Stimulated activated CD4-positive, alpha-beta T cell treated with anti-CD3 and anti-CD28 coated beads, Interleukin-1b, Interleukin-23, amount 100 ng/mL, for 4 hours (primary cell): ENCODE measurements at places on chromosomes 1 and 21.
A peak's percentile ranks its signal among the peaks of the same experiment; 100 is the strongest.

- DNase-seq, result no peak
Measured at GRCh38 chr1:221190249-221190648, 311.0 kb downstream of the HLX start.

DNA sequence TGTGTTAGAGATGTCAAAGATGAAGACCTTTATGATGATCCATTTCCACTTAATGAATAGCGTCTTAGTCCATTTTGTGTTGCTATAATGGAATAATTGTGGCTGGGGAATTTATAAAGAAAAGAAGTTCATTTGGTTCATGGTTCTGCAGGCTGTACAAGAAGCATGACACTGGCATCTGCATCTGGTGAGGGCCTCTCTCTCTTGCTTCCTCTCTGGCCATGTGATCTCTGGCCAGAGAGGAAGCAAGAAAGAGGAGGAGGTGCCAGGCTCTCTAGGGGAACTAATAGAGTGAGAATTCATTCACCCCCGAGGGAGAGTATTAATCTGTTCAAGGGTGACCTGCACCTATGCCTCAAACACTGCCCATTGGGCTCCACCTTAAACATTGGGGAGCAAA lies 242.8 kb downstream of the DISC1 start:
- no peak for DNase-seq

- DNase-seq, result no peak
Measured at GRCh38 chr1:205270764-205271163, 43.0 kb downstream of the TMCC2 start.

- no peak for DNase-seq
Measured at GRCh38 chr1:43711049-43711448, 3.7 kb downstream of the ST3GAL3 start.

- no peak for DNase-seq
Measured at GRCh38 chr1:93597709-93598108, 83.9 kb downstream of the BCAR3 start.

- no peak for DNase-seq
Measured at GRCh38 chr1:243855616-243856318, 5.7 kb upstream of the AKT3 start.

DNA sequence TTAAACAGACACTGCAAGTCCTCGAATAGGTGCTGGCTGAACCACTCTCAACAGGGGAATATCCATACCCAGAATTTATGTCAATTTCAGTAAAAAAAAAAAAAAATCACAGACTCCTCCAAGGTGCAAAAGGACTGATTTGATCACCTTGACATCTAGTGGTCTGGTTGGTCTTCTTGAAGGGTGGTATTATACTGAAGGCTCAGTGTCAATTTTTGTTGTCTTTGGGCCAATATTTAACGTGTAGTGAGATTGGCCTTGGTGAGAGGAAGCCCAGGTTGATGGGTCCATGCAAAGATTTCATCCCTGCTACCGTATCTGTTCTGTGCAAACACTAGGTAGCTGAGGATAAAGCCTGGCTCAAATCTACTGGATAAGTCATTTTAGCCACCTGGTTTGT lies 4.0 kb upstream of the GBP5 start:
- no peak for DNase-seq

- peak; percentile 15 for DNase-seq
Measured at GRCh38 chr1:35442734-35443133, 114.5 kb downstream of the KIAA0319L start.

- no peak for DNase-seq
Measured at GRCh38 chr1:175725684-175726083, 17.7 kb downstream of the TNR start.

- no peak for DNase-seq
Measured at GRCh38 chr1:181073638-181074037, 14.9 kb upstream of the IER5 start.

- DNase-seq, result no peak
Measured at GRCh38 chr21:40015818-40016217, 148.6 kb downstream of the PCP4 start.

DNA sequence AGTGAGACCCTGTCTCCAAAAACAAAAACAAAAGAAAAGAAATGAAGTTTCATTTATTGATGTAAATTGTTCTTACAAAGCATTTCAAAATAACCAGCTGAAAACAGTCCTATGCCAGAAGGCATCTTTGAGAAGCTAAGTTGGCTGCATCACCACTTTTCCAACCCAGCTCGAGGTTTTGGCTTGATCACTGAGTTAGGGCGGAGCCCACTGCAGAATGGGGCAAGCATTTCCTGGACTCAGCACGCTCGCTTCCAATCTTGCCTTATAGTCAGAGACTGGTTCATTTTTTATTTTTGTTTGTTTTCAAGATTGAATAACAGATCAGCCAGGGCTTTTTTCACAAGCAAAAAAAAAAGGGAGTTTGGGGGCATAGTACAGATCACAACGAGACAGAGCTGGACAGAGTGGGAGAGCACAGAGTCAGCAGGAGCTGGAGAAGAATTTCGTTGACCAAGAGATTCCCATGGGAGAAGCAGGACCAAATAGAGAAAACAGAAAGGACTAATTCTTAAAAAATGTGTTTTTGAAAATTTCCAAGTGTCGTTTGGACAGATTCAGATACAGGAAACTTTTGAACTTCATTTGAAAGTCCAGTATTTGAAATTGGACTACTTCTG lies 23.5 kb upstream of the COL6A1 start:
- DNase-seq, result no peak

GRCh38 chr1:216700779-216701178 lies 22.4 kb downstream of the ESRRG start:
- no peak for DNase-seq

GRCh38 chr1:29508458-29509107 lies 272.3 kb downstream of the PTPRU start:
- no peak for DNase-seq

DNA sequence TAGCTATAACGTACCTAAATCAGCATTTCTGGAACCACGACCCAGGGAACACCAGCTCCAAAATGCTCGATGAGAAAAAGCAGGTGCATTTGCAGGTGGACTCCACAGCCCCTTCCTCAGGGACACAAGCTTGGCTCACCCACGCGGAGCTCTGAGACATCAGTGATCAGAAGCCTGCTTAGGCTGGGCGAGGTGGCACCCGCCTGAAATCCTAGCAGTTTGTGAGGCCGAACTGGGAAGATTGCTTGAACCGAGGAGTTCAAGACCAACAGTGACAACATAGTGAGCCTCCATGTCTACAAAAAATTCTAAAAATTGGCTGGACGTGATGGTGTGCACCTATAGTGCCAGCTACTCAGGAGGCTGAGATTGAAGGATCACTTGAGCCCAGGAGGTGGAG lies 2.5 kb upstream of the TSPEAR start:
- no peak for DNase-seq

DNA sequence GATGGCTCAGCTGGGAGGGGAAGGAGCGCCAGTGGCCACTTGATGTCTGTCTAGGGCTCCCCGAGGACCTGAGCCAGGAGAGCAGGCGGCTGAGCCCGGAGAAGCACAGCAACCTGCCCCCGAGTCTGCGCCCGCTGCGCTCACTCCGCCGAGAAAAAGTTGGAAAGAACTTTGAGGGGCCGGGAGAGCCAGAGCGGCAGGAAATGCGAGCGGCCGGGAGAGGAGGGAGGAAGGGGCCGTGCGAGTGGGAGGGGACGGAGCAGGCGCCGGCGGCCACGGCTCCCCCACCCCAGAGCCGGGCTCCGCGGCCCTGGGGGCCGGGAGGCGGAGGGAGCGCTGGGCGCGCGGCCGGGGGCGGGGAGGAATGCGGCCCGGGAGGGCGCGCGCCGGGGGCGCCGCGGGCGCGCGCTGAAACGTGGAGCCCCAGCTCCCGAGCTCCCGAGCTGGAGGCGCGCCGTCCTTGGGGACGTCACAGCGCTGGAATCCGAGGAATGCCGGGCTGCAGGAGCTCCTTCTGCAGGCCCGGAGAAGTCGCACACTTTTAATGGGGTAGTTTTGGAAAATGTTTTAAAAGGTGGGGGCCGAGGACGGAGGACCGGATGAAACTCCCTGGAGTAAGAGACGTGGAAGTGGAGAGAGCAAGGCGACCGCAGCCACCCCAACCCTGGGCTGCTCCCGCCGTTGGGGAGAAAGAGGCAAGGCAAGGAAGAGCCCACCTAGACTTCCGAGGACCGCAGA lies at the start of gene PTPN14:
Gene PTPN14 (minus strand): TSS at position 167 of the 738 bp plus-strand sequence. CDS start 86,799 bp downstream, outside the sequence.
- DNase-seq, result no peak

DNA sequence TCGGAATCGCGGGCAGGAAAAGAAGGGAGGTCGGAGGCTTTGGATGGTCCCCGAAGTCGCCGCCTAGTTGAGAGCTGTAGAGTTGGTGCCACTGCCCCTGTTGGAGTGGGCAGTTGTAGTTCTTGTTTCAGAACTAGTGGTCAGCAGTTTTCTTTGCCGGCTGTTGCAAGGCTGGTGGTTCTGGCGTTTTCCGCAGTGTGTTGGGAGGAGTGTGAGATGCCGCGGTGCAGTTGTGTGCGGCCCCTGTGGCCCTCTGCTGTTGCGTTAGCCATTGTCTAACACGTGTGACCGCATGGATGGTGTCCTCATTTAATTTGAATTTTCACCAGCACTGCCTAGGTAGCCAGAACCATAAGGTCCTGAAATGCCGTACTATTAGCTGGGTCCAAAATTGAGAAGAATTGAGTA lies 1.4 kb downstream of the ARF1 start:
- no peak for DNase-seq

GRCh38 chr21:46189213-46189958 lies 5.1 kb upstream of the SPATC1L start:
- no peak for DNase-seq

DNA sequence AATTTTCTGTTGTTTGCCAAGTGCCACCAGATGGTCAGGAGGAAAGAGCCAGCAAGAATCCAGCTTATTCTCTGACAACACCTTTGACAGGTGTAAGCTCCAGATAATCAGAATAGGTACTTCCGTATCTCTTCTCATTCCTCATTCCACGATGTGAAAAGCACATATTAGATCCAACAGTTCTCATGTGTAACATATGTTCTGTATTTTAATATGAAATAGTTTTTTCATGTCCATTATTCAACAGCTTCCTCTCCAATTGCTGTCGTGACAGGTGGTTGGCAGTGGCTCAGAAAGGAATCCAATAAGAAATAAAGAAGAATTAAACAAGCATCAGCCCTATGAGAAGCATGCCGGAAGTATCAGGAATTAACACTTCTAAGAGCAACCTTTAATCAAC lies 1624.7 kb downstream of the MRPL39 start:
- no peak for DNase-seq

- peak; percentile 64 for DNase-seq
Measured at GRCh38 chr1:63593303-63593885, at the start of gene PGM1. Gene PGM1, plus strand, starts transcription at chr1:63593411. Its CDS starts 78 bp downstream, at chr1:63593489.

- no peak for DNase-seq
Measured at GRCh38 chr1:7298749-7299151, 472.3 kb upstream of the VAMP3 start.

- DNase-seq, result no peak
Measured at GRCh38 chr1:26234644-26235370, 807 bp downstream of the CEP85 start.

DNA sequence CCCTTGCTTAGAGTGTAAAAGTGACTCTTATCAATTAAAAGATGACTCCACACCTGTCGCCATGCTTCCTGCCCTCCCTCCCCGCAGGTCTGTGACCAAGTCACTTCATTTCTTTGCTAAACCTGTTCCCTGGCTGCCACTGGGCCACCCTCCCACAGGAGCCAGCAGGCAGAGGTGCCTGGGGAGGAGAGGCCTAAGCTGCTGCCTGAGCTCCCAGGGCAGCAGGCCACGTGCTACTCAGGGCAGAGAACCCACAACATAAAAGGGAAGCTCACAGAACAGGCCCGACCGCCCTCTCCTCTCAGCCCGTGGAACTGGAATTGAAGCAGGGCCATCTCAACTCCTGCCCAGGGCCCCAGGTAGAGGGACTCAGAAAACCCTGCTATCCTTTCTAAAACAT lies 4.9 kb downstream of the C1orf198 start:
- no peak for DNase-seq

GRCh38 chr1:207903053-207903452 lies 7.9 kb downstream of the CD34 start:
- DNase-seq, result no peak

DNA sequence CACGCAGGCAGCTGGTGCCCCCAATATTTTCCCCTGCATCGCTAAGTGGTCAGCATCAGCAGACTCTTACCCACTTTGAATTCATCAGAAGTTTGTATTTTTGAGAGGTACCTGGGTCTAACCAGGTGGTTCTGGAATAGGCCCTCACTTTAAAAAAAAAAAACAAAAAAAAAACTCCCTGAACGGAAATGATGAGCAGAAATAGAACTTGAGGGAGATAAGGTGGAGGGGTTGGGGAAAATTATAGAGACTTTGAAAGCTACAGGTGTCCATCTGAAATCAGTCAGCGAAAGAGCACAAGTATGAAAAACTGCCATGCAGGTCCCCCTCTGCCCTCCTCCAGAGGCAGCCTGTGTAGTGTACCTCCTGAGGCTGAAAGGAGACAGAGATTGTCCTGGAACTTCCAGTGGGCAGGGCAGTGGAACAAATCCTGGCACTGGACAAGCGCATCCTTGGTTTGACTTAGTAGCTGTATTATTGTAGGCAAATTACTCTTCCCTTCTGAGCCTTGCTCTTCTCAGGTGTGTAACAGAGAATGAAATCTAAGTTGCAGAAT lies 1.2 kb downstream of the SLAMF7 start:
- no peak for DNase-seq

- no peak for DNase-seq
Measured at GRCh38 chr1:201602413-201603265, 63.7 kb downstream of the NAV1 start.

DNA sequence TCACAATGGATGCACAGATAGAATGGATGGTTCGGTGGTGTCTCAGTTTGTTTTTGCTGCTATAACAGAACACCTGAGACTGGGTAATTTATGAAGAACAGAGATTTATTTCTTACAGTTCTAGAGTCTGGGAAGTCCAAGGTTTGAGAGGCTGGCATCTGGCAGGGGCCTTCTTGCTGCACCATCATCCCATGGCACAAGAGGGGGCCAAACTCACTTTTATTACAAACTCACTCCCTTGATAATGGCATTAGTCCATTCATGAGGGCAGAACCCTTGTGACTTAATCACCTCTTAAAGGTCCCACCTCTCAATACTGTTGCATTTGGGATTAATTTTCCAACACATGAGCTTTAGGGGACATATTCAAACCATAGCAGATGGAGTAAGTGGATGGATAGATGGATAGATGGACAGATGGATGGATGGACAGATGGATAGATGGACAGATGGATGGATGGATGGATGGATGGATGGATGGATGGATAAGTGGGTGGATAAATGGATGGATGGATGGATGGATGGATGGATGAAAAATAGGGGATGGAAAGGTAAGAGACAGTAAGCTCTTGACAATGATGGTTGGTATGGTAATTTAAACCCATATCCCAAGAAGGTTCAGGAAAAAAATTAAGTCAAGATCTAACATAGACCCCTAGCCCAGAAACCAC lies 16.5 kb downstream of the CAMK2N1 start:
- DNase-seq, result no peak

DNA sequence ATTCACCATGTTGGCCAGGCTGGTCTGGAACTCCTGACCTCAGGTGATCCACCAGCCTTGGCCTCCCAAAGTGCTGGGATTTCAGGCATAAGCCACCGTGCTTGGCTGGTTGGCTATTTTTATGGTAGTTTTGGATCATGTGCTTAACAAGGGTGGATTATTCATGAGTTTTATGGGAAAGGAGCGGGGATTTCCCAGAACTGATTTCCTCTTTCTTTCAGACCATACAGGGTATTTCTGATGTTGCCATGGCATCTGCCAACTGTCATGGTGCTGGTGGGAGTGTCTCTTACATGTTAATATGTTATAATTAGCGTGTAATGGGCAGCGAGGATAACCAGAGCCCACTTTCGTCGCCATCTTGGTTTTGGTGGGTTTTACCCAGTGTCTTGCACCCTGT lies 3.2 kb downstream of the TRPM2 start:
- no peak for DNase-seq
